ENCODE measurements at places on chromosomes 6 and 20. TPM values are rescaled to one million over a fixed set of nuclear protein-coding genes. Genes with fewer than 3 reads are reported as not detected.

Gene PRKN
- 6.1 TPM for total RNA-seq

Gene LY6G6C
- not detected for total RNA-seq

Gene SSTR4
- 0.41 TPM for total RNA-seq

Gene ARMH2
- total RNA-seq = not detected

DNA sequence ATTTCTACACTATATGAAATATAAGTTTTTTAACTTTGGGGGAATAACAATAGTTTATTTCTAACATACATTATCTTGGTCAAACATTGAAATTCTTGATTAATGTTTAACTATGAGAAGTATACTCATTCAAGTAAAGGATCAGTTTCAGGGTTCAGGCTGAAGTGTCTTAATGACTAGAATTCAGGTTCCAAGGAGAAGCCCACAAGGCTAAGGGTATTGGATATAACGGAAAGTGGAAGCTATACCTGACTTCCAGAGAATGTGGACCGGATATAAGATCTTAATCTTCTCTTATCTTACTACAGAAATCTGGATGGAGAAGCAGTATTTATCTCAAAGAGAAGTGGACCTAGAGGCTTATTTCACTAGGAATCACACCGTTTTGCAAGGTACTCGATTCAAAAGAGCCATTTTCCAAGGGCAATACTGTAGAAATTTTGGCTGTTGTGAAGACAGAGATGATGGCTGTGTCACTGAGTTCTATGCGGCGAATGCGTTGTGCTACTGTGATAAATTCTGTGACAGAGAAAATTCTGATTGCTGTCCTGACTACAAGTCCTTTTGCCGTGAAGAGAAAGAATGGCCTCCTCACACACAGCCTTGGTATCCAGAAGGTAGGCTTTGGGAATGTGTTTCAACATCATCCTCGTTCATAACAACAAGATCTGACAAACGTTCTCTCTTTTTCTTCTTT, at the start of gene TINAG:
Gene TINAG, plus strand, starts transcription at position 153 of the 697 bp plus-strand sequence. Its CDS starts 110 bp downstream, at position 263.
- DNase-seq = no peak

DNA sequence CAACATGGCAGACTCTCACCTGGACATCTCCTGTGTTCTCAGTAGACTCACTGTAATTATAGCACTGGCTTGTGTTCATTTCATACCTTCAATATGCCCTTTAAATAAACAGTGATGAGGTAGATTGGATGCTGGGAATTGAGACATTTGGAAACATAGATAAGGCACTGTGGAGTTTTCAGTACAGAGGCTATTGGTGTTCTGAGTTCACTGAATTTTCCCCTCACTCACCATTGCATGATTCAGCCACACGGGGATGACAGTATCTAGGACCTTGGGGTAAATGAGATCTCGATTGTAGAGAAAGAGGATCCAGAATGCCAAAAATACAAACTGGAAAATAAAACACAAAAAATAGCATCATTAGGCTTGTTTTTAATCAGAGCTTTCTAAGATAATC, 12.6 kb downstream of the ADTRP start:
- DNase-seq = no peak

GRCh38 chr20:24376311-24377099, 92.9 kb upstream of the SYNDIG1 start:
- no peak for DNase-seq

DNA sequence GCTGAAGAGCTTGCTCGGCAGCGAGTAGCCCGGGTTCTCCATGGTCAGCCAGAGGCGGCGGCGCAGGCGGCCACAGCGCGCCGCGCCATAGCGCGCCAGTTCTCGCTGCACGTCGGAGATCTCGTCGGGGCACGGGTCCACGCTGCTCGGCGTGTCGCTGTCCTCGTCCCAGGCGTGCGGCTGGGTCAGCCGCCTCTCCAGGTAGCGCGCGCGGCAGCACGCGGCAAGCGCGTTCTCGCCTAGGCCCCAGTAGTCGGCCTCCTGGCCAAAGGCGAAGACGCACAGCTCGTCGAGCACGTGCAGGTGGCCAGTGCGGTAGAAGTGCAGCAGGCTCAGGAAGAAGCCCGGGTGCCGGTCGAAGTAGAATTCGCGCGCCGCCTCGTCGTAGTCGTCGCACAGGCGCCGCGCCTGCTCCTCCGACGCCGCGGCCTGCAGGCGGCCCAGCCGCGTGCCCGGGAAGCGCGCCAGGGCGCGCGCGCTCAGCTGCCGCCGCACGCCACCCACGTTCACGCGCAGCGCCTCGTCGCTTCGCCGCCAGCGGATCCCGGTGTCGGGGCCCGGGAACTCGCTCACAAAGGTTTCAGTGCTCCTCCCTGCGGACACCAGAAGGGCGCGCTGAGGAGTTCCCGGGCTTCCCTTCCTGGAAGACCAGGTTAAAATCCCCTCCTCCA, 2.7 kb downstream of the KCNS1 start:
- peak; percentile 37 for DNase-seq

DNA sequence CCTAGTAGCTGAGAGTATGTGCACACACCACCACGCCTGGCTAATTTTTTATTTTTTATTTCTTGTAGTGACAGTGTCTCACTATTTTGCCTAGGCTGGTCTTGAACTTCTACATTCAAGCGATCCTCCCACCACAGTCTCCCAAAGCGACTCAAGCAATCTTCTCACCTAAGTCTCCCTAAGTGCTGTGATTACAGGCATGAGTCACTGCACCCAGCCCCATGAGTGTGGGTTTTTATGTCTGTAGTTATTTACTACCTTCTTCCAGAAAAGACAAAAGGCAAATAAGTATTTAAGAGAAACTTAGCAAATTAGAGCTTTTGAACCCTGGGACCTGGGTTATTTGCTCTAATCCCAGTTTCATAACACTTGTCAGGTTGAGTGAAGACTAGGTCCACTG, 92.3 kb upstream of the HCRTR2 start:
- no peak for DNase-seq

DNA sequence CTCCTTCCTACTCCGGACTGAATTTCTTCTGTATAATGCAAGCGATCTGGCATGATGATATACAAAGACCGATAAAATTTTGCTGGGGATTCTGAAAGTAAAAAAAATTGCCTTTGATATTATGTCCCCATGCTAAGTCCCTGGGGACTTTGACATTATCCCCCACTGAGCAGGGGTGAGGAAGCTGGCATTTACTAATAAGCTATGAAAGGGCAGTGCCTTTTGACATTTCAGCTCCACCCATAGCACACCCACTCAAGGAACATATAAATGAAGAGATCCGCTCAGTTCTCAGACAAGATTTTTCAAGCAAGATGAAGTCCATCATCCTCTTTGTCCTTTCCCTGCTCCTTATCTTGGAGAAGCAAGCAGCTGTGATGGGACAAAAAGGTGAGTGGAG, at the start of gene SEMG2:
Gene SEMG2, plus strand, starts transcription at position 298 of the 400 bp plus-strand sequence. Its CDS starts 17 bp downstream, at position 315.
- DNase-seq = no peak

- no peak for DNase-seq
These were observed 132.7 kb upstream of the SLC22A16 start for GRCh38 chr6:110609101-110609500.

DNA sequence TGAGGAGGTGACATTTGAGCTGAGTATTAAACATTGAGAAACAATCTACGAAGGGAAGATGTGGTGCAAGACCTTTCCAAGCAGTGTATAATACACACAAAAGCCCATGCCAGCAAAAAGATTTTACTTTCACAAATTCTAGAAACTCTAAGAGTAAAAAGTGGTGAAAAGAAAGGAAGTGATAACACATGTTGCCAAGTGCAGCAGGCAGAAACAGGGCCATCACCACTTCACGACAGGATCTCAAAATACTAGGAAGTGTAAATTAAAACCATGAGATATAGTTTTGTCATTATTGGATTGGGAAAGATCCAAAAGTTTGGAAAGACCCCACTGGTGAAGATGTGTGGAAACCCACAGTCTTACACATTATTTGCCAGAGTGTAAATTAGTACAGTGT, 1.7 kb upstream of the ENTPD6 start:
- DNase-seq = no peak

DNA sequence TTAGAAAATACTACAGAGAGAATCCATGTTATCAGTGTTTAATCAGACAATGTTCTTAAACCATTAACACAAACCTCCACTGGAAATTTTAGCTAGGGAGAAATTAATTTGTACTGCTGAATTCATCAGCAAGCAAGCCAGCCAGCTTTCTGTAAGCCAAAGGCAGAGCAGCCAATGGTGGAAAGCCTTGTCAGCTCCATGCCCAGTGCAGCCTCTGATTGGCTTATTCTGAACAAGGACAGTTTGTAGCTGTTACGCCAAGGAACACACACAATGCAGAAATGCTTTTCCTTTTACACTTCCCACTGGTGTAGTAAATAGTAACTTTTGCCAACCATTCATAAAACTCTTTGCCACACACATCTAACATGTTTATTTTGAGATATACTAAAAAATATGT, 265.0 kb downstream of the TENT5A start:
- peak; percentile 0 for DNase-seq

GRCh38 chr6:157376241-157376640, 4.7 kb upstream of the ZDHHC14 start:
- DNase-seq = no peak

DNA sequence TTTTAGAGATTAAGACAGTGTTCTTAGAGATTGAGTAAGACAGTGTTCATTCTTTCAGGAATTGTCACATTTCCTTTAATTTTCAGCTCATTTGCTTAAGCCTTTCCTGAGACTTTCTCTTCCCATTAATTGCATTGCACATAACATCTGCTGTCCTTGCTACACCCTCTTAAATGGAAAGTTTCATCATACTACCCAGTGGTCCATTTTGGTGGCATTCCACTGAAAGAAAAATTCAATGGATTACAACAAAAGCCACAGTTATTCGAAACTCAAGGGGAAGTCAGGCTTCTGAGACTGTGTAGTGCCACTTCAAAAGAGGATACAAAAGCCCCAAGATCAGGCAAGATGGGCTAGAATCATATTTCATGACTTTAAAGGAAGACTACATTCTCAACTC, 64.0 kb downstream of the RSPO3 start:
- DNase-seq = no peak

- DNase-seq = no peak
These were observed 56.7 kb downstream of the APCDD1L start for GRCh38 chr20:58458342-58459057.

DNA sequence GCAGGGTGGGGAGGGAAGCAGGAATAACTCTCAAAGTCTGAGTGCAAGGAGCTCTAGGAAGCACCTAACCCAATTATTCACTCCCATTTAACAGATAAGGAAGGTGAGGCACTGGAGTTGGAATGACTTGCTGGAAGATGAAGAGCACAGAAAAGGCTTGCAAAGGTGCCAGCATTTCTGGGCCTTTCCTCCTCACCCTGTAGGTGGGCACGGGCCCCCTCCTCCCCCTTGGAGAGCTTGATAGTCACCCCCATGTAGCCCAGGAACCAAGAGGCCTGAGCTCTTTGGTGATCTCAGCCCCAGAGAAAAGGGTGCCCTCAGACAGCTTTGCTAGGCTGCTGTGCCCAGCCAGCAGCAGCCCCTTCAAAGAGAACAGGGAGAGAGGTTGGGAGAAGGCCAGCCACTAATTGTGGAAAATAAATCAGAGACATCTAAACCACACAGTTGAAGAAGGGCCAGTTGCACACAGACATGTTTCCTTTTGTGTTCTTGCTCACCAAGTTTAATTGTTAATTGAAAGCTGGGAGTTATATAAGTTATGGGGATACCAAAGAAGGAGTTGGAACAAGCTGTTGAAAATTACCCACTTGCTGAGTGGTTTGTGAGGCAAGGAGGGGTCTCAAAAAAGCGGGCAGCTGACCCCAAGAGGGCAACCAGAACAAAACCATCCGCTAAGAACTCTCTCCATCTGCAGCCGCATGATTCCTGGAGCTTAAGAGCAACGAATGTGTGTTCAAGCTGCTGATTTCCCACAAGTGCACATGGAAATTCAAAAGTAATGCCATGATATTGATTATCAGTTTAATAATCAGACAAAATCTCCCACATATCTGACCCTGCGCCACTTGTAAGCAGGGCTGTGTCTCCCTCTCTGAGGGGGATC, 77.0 kb downstream of the MRPL14 start:
- DNase-seq = no peak

DNA sequence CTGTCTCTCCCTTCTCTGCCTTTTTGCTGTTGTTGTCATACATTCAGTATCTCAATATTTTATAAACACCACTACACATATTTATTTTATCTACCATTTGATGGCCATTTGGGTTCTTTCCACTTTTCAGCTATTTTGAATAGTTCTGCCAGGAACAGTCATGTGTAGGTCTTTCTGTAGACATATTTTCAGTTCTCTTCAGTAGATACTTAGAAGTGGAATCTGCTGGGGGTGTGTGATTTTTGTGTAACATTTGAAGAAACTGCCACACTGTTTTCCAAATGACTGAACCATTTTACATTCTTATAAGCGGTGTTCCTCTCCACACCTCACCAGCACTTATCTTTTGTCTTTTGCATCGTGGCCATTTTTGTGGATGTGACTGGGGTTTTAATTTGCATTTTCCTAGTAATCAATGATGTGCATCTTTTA, 197.7 kb downstream of the ARID1B start:
- no peak for DNase-seq

- DNase-seq = no peak
These were observed 101.5 kb downstream of the CD2AP start for GRCh38 chr6:47579040-47579439.

DNA sequence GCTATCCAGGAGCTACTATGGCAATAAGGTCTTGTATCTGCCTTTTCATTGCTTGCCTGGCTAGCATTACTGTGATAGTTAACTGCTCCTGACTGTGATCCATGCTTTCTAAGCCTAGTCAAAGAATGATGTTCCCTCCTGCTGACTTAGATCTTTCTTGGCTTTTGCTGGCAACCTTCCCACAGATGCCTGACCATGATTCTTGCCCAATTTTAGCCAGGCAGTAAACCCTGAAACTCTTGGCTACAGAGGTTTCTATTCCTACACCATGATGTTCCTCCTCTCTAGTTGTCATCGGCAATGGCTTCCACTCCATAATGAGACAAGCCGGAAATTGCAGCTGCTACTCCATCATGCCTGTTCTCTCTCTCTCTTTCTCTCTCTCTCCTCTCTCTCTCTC, 238.1 kb downstream of the HAO1 start:
- DNase-seq = no peak

- peak; percentile 41 for DNase-seq
These were observed 20.1 kb upstream of the PLEKHG1 start for GRCh38 chr6:150579611-150580010.

- DNase-seq = no peak
These were observed 34.6 kb downstream of the TAF8 start for GRCh38 chr6:42084889-42085288.

Data from frontal cortex (tissue), 4 donors.